ENCODE measurements at places on chromosomes 1 and 21. TPM values are rescaled to one million over a fixed set of nuclear protein-coding genes. Genes with fewer than 3 reads are reported as not detected.

SMIM11 gene
- 25.1 TPM for total RNA-seq

GRCh38 chr1:221316491-221317056 is 425.3 kb downstream of the DUSP10 start:
- H3K36me3 ChIP-seq, result no peaks in the 10 kb centered on the region
- no peak overlapping the region for H3K4me3 ChIP-seq
- DNase-seq, result no peak
- H3K27me3 ChIP-seq, result no peaks in the 10 kb centered on the region
- H3K27ac ChIP-seq, result no peak overlapping the region

DNA sequence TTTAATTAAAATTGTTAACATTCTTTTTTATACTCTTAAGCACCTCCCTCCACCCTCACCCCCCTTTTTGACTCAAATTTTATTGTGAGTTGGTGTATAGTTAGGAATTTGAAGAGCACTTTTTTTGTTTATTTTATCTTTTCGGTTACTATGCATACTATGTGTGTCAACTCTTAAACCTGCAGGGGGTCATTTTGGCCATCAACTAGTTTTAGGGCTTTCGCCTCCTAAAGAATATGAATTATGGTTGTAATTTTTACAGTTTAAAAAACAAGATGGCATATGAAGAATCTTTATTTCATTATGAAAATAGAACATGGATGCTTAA is 9.7 kb downstream of the BACH1 start:
- H3K4me3 ChIP-seq, result no peak overlapping the region
- H3K27me3 ChIP-seq, result no peaks in the 10 kb centered on the region
- H3K36me3 ChIP-seq, result no peaks in the 10 kb centered on the region
- no peak for DNase-seq

DNA sequence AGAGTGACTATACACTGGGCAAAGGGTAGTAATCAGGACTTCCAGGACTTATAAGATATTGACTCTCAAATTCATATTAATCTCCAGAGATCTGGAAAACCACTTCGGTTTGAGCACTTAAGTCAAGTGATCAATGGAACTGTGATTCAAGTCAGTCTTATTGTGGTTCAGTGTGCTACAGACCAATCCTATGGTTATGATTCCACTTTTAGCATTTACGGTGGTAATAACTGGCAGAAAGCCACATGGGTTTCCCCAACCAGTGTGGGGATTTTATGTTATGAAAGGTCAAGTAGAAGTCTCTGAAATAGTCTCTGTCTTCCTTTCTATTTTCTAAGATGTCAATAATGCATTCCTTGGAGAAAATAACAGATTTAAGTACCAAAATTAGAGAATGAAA is 151.3 kb upstream of the NEGR1 start:
- H3K36me3 ChIP-seq, result no peaks in the 10 kb centered on the region
- DNase-seq, result no peak
- H3K4me1 ChIP-seq, result no peaks in the 10 kb centered on the region

GRCh38 chr1:162829268-162829667 is 31.7 kb downstream of the CCDC190 start:
- no peak for DNase-seq
- no peaks in the 10 kb centered on the region for H3K4me1 ChIP-seq
- H3K4me3 ChIP-seq, result no peak overlapping the region

- H3K27me3 ChIP-seq, result no peaks in the 10 kb centered on the region
- H3K36me3 ChIP-seq, result no peaks in the 10 kb centered on the region
- H3K27ac ChIP-seq, result no peak overlapping the region
- H3K4me3 ChIP-seq, result no peak overlapping the region
- no peak for DNase-seq
These were observed 48.4 kb upstream of the HOOK1 start for GRCh38 chr1:59766227-59766855.

TNNT2 gene
- 8,708 TPM for total RNA-seq

GRCh38 chr1:99808391-99809115 is 41.6 kb upstream of the AGL start:
- H3K4me3 ChIP-seq, result peak overlapping the region; percentile 30
- H3K27ac ChIP-seq, result no peak overlapping the region
- no peaks in the 10 kb centered on the region for H3K27me3 ChIP-seq
- peaks cover 10% of the 10 kb centered on the region for H3K4me1 ChIP-seq

DNA sequence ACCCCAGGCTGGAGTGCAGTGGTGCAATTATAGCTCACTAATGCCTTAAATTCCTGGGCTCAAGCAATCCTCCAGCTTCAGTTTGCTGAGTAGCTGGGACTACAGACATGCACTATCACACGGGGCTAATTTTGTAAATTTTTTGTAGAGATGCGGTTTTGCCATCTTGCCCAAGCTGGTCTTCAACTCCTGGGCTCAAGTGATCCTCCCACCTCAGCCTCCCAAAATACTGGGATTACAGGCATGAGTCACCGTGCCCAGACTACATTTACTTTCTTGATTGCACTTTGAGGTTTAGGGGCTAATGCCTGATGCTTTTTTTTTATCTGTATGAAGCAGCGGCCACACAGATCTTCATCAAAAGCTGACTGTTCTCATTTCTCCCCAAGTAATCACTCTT is 124.6 kb downstream of the KIF26B start:
- no peak for DNase-seq
- H3K4me1 ChIP-seq, result no peaks in the 10 kb centered on the region
- peaks cover 26% of the 10 kb centered on the region for H3K27me3 ChIP-seq
- H3K36me3 ChIP-seq, result no peaks in the 10 kb centered on the region
- H3K4me3 ChIP-seq, result no peak overlapping the region

GRCh38 chr1:214136324-214136919 is 144.5 kb upstream of the SMYD2 start:
- H3K27ac ChIP-seq, result no peak overlapping the region
- no peaks in the 10 kb centered on the region for H3K4me1 ChIP-seq
- DNase-seq, result no peak
- H3K36me3 ChIP-seq, result no peaks in the 10 kb centered on the region
- H3K27me3 ChIP-seq, result peaks cover 25% of the 10 kb centered on the region

DNA sequence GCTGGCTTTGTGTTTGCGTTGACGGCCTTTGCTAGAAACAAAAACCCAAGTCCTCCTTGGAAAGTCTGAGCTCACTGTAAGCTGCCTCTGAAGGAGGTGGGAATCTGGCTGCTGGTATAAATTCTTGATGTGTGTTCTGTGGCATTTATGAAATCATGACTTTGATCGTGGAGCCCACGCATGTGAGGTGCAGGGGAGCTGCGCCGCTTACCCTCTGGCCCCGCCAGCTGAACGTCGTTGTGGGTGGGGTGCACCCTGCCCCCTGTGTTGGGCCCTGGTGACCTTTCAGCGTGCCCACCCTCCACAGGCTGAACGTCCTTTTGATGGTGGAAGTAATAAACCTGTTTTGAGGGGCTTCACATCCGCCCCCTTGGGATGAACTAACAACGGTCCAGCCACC is 21.2 kb upstream of the DIP2A start:
- no peak overlapping the region for H3K4me3 ChIP-seq
- no peak for DNase-seq
- no peaks in the 10 kb centered on the region for H3K27me3 ChIP-seq
- H3K27ac ChIP-seq, result no peak overlapping the region

CASP9 gene
- 14.1 TPM for total RNA-seq

CYP4X1 gene
- total RNA-seq, result 2.1 TPM

CFHR1 gene
- total RNA-seq, result not detected
